ENCODE measurements at places on chromosomes 4 and X. TPM values are rescaled to one million over a fixed set of nuclear protein-coding genes. Genes with fewer than 3 reads are reported as not detected.

NUDT10 gene
- total RNA-seq: not detected

SPANXA1 gene
- total RNA-seq: not detected

AMTN gene
- not detected for total RNA-seq

FREM3 gene
- not detected for total RNA-seq

REPS2 gene
- total RNA-seq: not detected

SMC1A gene
- total RNA-seq: 16.8 TPM
